ENCODE measurements at places on chromosomes 6 and 20. TPM values are rescaled to one million over a fixed set of nuclear protein-coding genes. Genes with fewer than 3 reads are reported as not detected.

The ADTRP gene
- total RNA-seq: 2.6 TPM

The CLPSL2 gene
- total RNA-seq: not detected

The DHX16 gene
- total RNA-seq: 64.8 TPM

The VEGFA gene
- 163 TPM for total RNA-seq

The ZNF831 gene
- total RNA-seq: 0.98 TPM

Measured in fibroblast of the aortic adventitia (primary cell).